ENCODE measurements at places on chromosomes 3 and 15. TPM values are rescaled to one million over a fixed set of nuclear protein-coding genes. Genes with fewer than 3 reads are reported as not detected.
A peak's percentile ranks its signal among the peaks of the same experiment; 100 is the strongest.

GRCh38 chr15:70054366-70054765, 43.4 kb downstream of the TLE3 start:
- H3K36me3 ChIP-seq = peaks cover 78% of the 10 kb centered on the region
- H3K4me3 ChIP-seq = no peak overlapping the region
- H3K27ac ChIP-seq = no peak overlapping the region

DNA sequence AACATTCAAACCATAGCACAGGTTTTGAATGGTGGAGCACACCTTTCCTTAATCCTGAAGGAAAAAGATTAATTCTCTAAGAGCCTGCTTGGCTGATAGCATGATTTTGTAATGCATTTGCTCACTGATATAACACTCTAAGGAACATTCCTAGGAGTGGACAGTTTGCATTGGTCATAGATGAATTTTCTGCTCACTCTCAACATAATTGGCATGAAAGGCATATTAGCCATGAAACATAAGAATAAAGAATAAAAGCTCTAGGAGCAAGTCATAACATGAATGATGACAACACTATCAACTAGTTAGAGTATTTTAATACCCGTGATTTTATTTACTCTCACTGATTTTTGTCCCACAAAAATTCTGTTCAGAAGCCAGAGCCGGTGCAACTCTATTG, 34.3 kb upstream of the LRTM1 start:
- no peak for DNase-seq
- H3K36me3 ChIP-seq = no peaks in the 10 kb centered on the region
- no peaks in the 10 kb centered on the region for H3K27me3 ChIP-seq

Gene ANKUB1
- total RNA-seq = not detected

Gene ATP13A4
- total RNA-seq = 0.74 TPM

Gene BCHE
- not detected for total RNA-seq

Gene CA12
- total RNA-seq = 0.46 TPM

- DNase-seq = no peak
- no peaks in the 10 kb centered on the region for H3K27me3 ChIP-seq
- H3K27ac ChIP-seq = no peak overlapping the region
- no peak overlapping the region for H3K4me3 ChIP-seq
- no peaks in the 10 kb centered on the region for H3K4me1 ChIP-seq
These were observed 7.6 kb downstream of the MAN2A2 start for GRCh38 chr15:90910441-90911301.

DNA sequence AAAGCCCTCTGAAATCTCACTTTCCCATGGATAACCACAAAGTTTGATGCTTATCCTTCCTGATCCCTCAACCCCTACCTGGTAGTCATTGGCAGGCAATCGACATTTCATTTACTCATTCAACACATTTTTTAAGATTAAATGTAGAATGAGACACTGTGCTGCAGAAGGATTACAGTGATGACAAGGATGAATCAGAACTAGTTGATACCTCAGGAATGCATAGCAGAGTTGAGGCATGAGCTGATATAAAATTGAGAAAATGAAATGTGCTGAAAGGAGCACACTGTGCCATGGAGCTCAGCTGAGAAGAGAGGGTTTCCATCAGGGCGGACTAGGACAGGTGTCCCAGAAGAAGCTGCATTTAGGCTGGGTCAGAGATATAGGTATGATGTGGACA, 48.9 kb upstream of the ACTL6A start:
- no peaks in the 10 kb centered on the region for H3K4me1 ChIP-seq
- H3K36me3 ChIP-seq = no peaks in the 10 kb centered on the region
- no peak overlapping the region for H3K27ac ChIP-seq
- no peak for DNase-seq

Gene PSTPIP1
- total RNA-seq = 169 TPM

DNA sequence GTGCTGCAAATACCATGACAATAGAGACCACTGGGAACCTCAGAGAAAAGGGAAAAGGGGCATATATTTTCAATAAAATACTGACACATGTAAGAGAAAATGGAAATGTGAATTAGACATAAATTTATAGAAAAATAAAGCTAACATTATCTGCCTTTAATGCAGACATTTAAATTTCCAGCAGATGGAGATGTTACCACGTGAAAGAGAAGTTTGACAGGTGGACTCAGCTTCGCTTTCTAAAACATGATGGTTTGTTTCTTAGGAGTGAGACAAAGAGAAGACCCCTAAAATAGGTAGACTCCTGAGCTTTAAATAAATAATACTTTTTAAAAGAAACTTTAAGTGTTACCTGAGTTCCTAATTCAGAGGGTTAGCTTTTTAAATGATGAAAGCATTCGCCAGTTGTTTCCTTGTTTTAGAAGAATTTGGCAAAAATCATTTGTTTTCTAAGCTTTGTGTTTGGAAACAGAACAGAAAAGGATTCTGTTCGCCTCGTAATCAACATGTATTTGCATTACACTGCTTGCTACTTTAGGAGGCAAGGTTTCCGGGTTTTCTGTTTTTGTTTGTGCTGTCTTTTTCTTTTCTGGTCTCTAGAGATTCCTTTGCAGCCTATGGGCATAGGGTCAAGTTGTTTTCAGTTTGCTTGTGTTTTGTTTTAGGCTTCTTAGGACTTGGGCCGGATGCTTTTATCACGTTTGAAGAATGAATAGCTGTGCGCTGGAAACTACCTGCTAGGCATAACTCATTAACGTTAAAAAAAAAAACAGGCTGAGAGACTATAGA, 271.4 kb downstream of the THSD4 start:
- peaks cover 31% of the 10 kb centered on the region for H3K27me3 ChIP-seq
- no peaks in the 10 kb centered on the region for H3K4me1 ChIP-seq
- H3K4me3 ChIP-seq = no peak overlapping the region
- DNase-seq = no peak

DNA sequence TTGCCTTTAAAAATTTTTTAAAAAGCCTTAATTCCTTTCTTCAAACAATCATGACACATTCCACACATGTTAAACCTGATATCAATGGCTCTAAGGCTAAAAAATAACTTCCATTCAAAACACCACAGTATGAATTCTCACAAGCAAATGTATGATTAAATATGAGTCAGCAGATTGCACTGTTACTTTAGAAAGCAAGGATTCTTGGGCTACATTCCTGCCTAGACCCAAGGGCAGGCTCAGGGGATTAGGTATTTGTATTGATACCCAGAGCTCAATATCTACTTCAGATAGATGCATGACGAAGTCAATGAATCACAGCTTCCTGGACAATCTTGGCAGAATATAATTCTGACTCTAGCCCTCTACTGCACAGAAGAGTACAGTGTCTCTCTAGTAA, 65.7 kb downstream of the RARB start:
- no peaks in the 10 kb centered on the region for H3K36me3 ChIP-seq
- H3K4me3 ChIP-seq = no peak overlapping the region
- H3K27me3 ChIP-seq = no peaks in the 10 kb centered on the region
- no peak overlapping the region for H3K27ac ChIP-seq
- no peak for DNase-seq

- H3K27me3 ChIP-seq = no peaks in the 10 kb centered on the region
- no peaks in the 10 kb centered on the region for H3K36me3 ChIP-seq
- H3K27ac ChIP-seq = peak overlapping the region; percentile 47
- H3K4me1 ChIP-seq = peaks cover 10% of the 10 kb centered on the region
These were observed 43.9 kb downstream of the BOC start for GRCh38 chr3:113255100-113255853.

DNA sequence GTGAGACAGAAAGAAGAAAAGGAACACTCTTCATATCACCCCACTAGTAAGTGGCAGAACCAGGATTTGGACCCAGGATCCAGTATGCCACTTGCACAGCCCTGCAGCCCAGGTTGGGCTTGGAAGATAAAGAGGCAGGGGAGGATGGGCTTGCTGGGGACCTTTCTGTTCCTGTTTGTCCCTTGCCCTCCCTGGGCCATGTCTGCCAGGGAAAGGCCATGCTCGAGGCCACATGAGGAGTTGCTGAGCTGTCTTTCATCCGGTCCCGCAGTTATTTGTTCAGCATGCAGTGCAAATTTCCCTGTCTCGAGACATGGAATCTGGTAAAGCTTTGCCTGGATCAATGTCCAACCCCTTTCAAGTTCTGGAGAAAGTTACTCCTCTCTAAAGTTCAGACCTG, 116.0 kb upstream of the MRPS22 start:
- H3K36me3 ChIP-seq = no peaks in the 10 kb centered on the region
- DNase-seq = no peak
- H3K4me3 ChIP-seq = no peak overlapping the region
- no peaks in the 10 kb centered on the region for H3K4me1 ChIP-seq
- no peak overlapping the region for H3K27ac ChIP-seq

- no peak overlapping the region for H3K4me3 ChIP-seq
- H3K36me3 ChIP-seq = no peaks in the 10 kb centered on the region
- peaks cover 8% of the 10 kb centered on the region for H3K27me3 ChIP-seq
- no peak for DNase-seq
- H3K27ac ChIP-seq = no peak overlapping the region
These were observed 340.5 kb upstream of the NECTIN3 start for GRCh38 chr3:110731148-110731547.

- H3K36me3 ChIP-seq = no peaks in the 10 kb centered on the region
- H3K27ac ChIP-seq = no peak overlapping the region
- H3K27me3 ChIP-seq = no peaks in the 10 kb centered on the region
- no peak for DNase-seq
- H3K4me3 ChIP-seq = no peak overlapping the region
- H3K4me1 ChIP-seq = no peaks in the 10 kb centered on the region
These were observed 388.2 kb upstream of the AGTR1 start for GRCh38 chr3:148309390-148310035.

- no peak overlapping the region for H3K4me3 ChIP-seq
- H3K27me3 ChIP-seq = no peaks in the 10 kb centered on the region
- DNase-seq = no peak
- H3K36me3 ChIP-seq = peaks cover 16% of the 10 kb centered on the region
These were observed 80.3 kb downstream of the FLNB start for GRCh38 chr3:58088501-58088900.

GRCh38 chr3:56904552-56905215, 102.9 kb upstream of the ARHGEF3 start:
- H3K27ac ChIP-seq = no peak overlapping the region
- peaks cover 30% of the 10 kb centered on the region for H3K36me3 ChIP-seq
- no peak for DNase-seq
- peaks cover 57% of the 10 kb centered on the region for H3K4me1 ChIP-seq
- H3K27me3 ChIP-seq = no peaks in the 10 kb centered on the region

Gene NOX5
- total RNA-seq = 0.21 TPM

GRCh38 chr15:98734466-98735199, 86.3 kb downstream of the IGF1R start:
- no peak overlapping the region for H3K27ac ChIP-seq
- no peak for DNase-seq
- no peak overlapping the region for H3K4me3 ChIP-seq
- peaks cover 26% of the 10 kb centered on the region for H3K4me1 ChIP-seq

- H3K27me3 ChIP-seq = no peaks in the 10 kb centered on the region
- no peak for DNase-seq
- no peaks in the 10 kb centered on the region for H3K4me1 ChIP-seq
- no peaks in the 10 kb centered on the region for H3K36me3 ChIP-seq
- no peak overlapping the region for H3K27ac ChIP-seq
These were observed 1271.0 kb downstream of the NSUN3 start for GRCh38 chr3:95333826-95334225.

Gene SLC28A2
- total RNA-seq = not detected

Gene ITIH1
- total RNA-seq = not detected

Gene SMAD6
- 0.43 TPM for total RNA-seq

Gene STARD9
- 10.0 TPM for total RNA-seq

DNA sequence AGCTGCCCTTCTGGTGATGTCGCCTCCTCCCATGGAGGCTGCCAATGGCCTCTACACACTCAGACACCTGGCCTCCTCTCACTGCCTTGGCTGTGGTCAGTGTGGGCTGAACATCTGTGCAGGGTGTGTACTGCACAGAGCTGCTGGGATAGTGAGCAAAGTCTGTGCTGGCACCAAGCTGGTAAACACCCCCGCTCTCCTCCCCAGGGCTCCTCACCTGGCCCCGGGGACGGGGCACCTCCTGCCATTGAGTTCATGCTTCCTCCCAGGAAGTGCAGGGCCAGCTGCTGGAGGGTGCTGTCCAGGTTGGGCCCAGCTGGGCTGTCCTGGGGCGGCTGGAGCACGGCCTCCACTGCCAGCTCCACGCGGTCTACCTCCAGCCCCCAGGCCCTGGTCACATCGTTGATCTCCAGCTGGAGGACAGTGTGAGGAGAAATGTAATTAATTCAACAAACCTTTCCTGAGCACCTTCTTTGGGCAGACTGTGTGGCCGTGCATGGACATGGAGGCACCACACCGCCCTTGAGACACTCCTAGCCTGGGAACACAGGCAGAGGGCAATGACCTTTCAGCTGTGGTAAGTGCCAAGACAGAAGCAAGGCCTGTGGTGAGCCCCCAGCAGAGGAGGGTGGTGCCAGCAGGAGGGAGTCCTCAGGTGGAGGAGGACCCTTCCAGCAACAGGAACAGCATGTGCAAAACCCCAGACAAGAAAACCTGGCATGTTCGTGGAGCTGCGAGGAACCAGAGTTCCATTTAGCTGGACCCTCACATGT, 6.8 kb downstream of the STOML1 start:
- H3K36me3 ChIP-seq = no peaks in the 10 kb centered on the region
- H3K4me1 ChIP-seq = peaks cover 29% of the 10 kb centered on the region
- no peak overlapping the region for H3K4me3 ChIP-seq
- no peak for DNase-seq
- H3K27ac ChIP-seq = no peak overlapping the region
- H3K27me3 ChIP-seq = no peaks in the 10 kb centered on the region

DNA sequence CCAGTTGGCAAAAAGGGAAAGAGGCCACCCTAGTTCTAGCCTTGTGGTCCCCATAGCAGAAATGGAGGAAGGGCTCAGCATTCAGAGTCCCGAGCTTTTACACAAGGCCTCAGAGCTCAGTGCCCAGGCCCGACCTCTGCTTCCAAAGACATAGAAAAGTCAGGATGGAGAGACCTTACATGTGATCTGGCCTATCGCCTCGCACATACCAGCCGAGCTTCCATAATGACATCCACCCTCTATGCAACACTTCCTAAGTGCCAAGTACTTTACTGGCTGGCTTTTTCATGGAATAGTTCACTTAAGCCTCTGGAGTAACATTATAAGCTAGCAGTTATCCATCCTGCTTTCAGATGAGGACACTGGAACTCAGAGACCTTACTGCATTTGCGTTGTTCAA, 275.9 kb downstream of the FAM43A start:
- H3K27ac ChIP-seq = no peak overlapping the region
- H3K36me3 ChIP-seq = no peaks in the 10 kb centered on the region
- no peak for DNase-seq

Gene SH3GL3
- total RNA-seq = not detected

DNA sequence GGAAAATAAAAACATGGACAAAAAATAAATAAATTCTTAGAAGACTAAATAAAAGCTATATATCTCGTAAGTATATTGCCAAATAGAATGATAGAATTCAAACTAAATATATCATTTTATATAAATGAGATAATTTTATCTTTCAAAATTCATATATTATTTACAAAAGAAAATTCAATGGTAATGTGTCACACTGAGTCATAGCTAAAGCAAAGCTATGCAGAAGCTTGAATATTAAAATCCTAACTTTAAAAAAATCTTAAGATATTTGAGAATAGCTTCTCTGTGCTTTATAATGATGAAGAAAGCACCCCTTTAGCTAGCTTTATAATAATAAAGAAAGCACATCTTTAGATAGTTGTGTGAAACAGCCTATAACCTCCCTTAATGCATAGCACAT, 1010.8 kb downstream of the OTOL1 start:
- H3K27me3 ChIP-seq = no peaks in the 10 kb centered on the region
- no peak overlapping the region for H3K4me3 ChIP-seq
- H3K36me3 ChIP-seq = no peaks in the 10 kb centered on the region
- DNase-seq = no peak
- H3K4me1 ChIP-seq = no peaks in the 10 kb centered on the region

- no peak overlapping the region for H3K4me3 ChIP-seq
- DNase-seq = no peak
- H3K4me1 ChIP-seq = peaks cover 6% of the 10 kb centered on the region
- H3K36me3 ChIP-seq = no peaks in the 10 kb centered on the region
These were observed 16.9 kb downstream of the THBS1 start for GRCh38 chr15:39597751-39598185.

Gene RTP1
- total RNA-seq = not detected

Measured in activated T-helper 2 cell treated with anti-CD3 and anti-CD28 coated beads, Interferon-gamma antibody, Interleukin-2, Interleukin-4, amounts not matched to agents 10 μg/mL and 5 μg/mL and 100 μg/mL, durations not matched to agents 14 hours and 24 hours and 36 hours (primary cell).